NCI-H524 (cell line): ENCODE measurements at places on chromosomes 11 and 22.
A peak's percentile ranks its signal among the peaks of the same experiment; 100 is the strongest.

GRCh38 chr11:134661660-134662059 lies 249.6 kb upstream of the B3GAT1 start:
- no peak for DNase-seq

- no peak for DNase-seq
Measured at GRCh38 chr11:128171506-128171905, 415.9 kb downstream of the ETS1 start.

DNA sequence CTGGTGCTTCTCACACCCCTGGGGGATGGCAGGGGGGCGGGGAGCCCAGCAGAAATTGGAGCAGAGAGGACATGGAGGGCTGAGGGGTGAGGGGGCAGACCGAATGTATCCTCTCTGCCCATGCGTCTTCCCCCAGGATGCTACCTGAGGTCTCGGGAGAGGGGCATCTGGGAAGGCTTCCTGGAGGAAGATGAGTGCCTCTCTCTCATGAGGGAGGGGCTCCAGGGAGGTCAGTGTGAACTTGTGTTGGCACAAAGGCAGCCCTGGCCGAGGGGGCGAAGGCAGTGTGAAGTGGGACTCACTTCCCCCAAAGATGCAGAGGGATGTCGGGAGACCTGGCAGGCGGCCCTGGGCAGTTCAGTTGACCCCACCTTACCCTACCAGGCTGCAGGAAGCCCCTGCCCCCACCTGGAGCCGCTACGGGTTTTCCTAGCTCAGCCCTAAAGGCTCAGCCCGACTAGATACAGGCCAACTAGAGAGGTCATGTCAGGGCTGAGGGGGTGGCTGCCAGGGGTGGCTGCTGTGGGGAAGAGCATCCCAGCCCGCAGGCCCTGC lies 10.4 kb downstream of the ASCL2 start:
- DNase-seq, result no peak

- DNase-seq, result peak; percentile 94
Measured at GRCh38 chr22:45329530-45329936, 19.8 kb downstream of the FAM118A start.

- no peak for DNase-seq
Measured at GRCh38 chr11:73215191-73216134, 2.6 kb upstream of the P2RY2 start.

DNA sequence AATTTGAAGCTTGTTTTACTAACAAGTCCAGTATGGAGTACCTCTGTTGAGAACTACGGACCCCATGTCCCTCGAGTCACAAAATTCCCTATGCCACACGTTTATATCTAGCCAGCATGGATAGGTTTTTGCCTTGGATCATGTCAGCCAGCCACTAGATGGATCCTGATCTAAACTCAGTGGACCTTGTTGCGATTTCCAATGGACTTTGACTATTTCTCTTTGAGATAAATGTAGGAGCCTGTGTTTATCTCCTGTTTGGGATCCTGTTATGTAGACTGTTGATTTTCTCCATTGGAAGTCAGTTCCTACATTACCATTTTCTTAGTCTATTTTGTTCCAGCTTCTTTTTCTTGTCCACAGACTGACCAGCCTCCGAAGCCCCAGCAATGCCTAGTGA lies 127.1 kb upstream of the BMAL1 start:
- DNase-seq, result no peak

DNA sequence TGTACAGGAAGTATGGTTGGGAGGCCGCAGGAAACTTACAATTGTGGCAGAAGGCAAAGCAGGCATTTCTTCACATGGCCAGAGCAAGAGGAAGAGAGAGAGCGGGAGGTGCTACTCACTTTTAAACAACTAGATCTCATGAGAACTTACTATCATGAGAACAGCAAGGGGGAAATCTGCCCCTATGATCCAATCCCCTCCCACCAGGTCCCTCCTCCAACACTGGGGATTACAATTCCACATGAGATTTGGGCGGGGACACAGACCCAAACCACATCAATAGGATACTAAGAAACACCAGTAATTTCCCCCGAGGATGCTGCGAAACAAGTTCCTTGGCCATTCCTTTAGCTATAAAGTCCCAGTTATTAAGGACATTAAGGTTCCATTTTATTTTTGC lies 94.1 kb upstream of the SC5D start:
- DNase-seq, result no peak

DNA sequence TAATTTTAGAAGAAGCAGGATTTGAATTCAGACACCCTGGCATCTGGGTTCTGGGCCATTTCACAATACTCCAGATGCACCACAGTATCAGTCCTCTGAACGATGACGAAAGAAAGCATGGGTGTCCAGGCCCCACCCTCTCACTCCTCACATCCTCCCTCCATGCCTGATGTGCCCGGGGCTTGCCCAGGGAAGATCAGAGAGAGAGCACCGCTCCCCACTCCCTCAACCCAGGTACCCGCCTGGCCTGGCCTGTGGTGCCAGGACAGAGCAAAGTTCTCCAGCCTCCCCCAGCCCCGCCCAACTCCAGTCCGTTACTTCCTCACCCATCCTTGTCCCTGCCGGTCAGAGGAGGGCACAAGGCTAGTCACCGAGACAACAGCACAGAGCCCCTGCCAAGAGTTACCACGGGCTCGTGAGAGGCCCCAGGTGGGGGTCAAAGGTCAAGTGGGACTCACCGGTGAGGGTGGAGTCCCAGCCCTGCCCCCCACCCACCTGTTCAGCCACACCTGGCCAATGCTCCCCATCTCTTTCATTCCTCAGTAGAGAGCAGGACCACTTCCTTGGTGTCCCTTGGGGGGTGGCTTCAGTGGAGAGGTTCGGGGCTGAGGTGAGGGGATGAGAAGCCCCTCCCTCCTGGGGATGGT lies 8.1 kb downstream of the BCL9L start:
- DNase-seq, result no peak

DNA sequence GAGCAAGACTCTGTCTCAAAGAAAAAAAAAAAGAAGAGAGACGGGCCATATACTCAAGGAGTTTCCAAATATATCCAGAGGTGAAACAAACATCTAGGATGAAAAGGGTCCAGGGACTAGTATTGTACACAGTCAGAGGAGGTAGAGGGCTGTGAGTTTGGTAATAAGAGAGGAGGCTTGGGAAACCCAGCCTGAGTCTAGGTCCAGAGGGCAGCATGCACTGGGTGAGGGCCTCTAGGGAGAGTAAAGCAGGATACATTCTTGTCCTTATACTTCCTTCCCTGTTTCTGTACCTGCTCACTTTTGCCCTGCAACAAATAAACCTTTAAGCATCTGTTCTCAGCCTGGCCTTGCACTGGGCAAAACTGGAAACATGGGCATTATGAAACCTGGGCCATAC lies 31.5 kb downstream of the STIM1 start:
- DNase-seq, result no peak

DNA sequence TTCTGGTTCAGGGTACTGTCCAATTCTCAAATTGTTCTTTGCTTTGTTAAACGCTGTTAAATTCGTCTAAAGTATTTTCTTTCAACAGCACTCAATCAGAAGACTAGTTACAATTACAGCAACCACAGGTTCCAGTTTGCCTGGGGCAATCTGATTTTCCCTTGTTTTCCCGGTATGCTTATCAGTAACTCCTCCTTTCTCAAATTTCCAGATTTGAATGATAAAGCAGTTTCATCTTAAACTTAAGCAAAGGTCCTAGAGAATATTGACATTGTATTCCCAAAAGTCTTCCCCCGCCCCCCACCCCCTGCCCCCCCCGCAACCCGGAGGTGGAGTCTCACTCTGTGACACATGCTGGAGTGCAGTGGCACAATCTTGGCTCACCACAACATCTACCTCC lies 10.5 kb upstream of the USP28 start:
- DNase-seq, result no peak

GRCh38 chr11:99418927-99419720 lies 398.4 kb downstream of the CNTN5 start:
- DNase-seq, result peak; percentile 76

GRCh38 chr22:31210556-31211421 lies 1.3 kb upstream of the LIMK2 start:
- DNase-seq, result peak; percentile 69

- peak; percentile 36 for DNase-seq
Measured at GRCh38 chr11:71425860-71426259, 22.3 kb downstream of the DHCR7 start.

DNA sequence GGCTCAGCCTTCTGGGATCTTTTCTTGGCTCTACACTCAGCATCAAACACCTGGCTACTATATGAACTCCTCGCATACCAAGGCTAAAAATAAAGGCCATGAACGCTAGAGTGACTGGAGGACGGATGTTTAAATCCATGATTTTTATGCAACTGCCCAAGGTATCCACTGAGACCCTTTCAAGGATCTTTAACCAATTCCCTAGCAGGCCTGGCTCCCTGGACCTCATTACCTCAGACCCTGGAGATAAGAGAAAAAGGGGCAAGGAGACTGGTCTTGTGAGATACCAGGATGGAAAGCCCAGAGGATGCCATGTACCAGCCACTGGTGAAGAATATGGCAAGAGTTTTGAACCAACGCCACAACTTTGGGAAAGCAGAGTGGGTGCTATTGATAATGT lies at the start of gene OR51G2:
TSS of gene OR51G2 (minus strand) at position 101 of the 400 bp plus-strand sequence. CDS start 3,687 bp downstream, outside the sequence.
- DNase-seq, result no peak

DNA sequence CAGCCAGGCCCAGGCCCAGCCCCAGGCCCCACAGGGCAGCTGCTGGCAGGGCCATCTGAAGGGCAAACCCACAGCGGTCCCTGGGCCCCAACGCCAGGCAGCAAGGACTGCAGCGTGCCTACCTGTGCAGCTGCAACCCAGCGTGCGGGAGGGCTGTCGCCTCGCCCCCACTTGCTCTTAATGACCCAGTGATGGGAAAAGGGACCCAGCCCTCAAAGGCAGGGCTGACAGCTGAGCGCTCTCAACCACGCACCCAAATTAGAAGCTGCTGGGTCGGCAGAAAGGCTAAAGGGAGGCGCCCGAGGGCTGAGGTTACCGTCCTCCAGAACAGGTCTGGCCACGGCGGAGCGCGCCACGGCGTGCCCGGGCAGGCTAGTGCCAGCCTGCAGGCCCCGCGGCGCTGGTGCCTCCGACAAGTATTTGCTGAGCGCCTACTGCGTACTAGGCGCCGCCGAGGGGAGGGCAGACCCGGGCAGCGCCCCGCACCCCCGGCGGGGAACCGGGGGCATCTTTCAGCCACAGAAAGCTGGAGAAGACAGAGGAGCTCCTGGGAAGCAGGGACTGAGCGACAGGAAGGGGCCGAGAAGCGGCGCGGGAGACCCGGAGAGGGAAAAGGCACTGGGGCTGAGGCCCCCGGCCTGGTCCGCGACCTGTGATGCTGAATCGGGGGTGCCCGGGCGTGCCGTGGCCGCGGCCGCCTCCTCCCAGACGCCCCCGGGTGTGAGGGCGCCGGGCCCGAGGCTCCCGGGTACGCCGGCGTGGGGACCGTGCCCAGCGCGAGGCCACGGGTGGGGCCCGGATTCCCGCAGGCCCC lies 773 bp downstream of the HRAS start:
- DNase-seq, result no peak

- no peak for DNase-seq
Measured at GRCh38 chr11:79564288-79564925, 123.6 kb upstream of the TENM4 start.

DNA sequence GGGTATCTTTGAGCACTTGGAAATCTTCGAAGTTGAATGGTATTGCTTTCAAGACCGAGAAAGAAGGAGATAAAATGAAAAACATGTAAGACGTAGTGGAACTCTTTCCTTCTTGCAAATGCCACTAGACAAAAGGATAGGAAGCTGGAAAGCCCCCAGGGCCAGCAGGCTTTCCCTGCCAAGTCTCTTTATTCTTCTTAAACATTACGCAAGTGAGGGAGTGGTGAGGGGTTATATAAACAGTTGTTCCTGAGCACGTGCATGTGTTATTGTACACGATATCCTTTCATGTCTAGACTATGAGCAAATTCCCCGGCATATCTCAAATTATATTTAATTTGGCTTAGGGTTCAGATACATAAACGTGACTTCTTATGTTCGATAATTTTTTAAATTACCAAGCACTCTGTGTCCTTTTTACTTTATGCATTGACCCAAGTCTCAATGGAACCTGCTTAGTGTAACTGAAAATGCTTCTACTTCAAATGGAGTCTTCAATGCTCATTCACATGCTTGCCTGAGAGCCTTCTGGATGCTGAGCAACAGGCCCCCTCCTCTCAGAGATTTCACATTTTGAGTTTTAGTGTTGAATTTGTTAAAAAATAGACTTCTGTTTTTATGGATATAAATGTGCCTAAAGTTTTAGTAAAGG lies 59.0 kb downstream of the PPP2R1B start:
- DNase-seq, result no peak

GRCh38 chr11:3148255-3148989 lies 16.7 kb downstream of the OSBPL5 start:
- DNase-seq, result no peak

- DNase-seq, result no peak
Measured at GRCh38 chr11:1295591-1295990, 13.8 kb downstream of the TOLLIP start.

- no peak for DNase-seq
Measured at GRCh38 chr11:93846411-93846810, 4.0 kb downstream of the VSTM5 start.

DNA sequence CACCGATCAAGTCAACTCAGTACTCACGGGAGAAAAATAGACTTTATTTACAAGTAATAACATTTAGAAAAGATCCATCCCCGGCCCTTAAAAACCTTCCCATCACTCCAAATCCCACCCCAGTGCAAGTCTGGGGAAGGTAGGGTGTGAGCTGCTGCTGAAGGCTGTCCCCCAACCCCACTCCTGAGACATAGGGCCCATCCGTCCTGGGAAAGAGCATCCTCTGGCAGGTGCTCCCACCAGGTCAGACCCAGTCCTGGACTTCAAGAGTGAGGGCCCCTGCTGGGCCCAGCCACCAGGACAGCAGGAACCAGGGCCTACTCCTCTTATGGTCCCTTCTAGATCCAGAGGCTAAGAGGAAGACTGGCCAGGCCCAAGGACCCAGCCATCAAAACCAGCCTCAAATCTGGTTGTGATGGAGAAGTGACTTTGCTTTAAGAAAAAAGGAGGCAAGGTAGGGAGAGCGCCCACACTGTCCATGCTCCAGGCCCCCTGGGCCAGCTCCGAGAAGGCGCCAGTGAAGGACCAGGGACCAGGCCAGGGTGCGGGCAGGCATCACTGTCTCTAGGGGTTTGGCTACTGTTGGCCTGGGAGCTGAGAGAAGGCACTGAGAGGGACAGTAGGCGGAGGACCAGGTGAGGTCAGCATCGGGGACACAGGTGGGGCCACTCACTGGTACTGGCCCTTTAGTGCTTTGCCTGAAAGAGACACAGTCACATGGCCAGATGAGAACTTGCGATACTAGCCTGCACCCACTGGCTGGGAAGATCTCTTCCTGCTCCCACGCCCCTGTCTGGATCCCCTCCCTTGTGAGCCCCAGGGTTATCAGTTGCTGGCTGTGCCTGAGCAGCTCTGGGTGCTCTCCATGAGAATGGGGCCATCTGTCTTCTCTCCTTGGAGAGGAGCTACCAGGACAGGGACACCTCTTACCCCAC lies 4.4 kb downstream of the IL18BP start:
- no peak for DNase-seq

DNA sequence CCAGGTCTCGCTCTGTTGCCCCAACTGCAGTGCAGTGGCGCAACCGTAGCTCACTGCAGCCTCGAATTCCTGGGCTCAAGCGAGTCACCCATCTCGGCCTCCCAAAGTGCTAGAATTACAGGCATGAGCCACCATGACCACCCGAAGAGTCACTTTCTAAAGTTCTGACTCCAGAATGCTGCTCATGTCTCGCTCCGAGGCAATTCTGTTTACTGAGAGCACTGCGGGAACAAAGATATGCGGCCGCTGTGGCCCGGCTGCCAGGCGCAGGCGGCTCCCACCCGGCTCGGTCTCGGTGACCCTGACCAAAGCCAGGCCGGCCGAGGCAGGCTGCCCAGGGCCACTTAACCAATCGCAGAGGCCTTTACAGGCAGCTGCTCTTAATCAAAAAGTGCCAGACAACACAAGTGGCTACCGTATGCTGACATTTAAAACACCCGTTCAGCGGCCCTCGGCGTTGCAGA lies 78.7 kb downstream of the PHF21B start:
- DNase-seq, result no peak
